CD8-positive, alpha-beta T cell (primary cell): ENCODE measurements at places on chromosomes 13 and 19.

GRCh38 chr13:103539721-103540381 is 473.6 kb upstream of the SLC10A2 start:
- DNase-seq, result no peak

DNA sequence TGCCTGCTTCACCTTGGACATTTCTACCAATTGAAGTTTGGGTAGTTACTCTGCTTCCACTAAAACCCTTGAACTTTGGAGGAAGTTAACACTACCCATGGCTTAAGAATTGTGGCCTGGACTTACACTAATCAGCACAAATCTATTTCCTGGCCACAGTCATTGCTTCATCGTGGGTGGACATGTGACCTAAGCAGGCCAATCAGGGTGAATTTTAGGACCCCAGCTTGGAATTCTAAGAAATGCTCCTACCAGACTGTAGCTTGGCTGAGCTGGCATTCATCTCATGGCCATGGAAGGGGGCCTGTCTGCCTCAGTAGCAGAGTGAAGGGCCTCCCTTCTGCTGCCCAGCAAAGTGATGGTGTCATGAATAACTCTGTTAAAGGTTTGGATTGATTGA is 58.3 kb upstream of the SLC15A1 start:
- no peak for DNase-seq

DNA sequence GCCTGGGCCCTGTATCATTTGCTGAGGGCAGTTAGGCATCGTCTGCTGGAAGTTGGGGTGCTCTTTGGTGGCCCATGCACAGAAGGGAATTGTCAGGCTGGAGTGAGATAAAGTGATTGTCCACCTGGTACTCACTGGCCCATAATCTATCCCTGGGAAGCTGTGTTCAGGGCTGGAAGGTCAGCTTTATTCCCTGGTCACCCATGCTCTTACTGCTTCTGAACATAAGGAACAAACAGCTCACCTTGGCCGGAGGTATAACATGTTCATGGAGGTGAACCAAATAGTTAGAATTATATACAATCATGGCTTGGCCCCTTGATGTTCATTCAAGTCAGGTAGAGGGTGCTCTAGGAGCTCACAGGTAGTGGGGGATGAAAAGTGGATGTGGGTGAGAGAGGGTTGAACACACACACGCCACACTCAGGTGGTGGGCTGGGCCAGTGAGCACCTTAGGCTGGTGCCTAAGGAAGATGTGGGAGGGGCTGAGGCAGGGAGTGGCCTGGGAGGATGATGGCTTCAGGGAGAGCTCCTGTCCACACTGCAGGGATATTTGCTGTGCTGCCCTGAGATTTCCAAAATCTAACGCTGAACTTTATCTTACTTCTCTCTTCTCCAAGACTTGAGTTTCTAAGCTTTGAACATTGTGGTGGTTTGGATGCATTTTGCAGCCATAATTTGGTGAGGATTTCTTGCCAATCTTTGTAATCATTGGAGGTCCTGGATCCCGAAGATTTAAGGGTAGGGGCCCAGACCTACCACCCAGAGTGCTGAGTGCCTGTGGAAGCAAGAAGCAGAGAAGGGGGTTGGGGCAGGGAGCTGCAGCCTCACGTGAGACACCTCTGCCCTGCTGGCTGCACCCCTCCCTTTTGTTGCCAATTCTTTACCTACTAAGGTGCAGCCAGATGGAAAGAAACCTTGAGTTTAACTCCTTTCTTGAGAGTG is 420.6 kb downstream of the ZNF536 start:
- DNase-seq, result no peak

- DNase-seq, result no peak
These were observed 1570.3 kb upstream of the PRR20A start for GRCh38 chr13:55570371-55570770.

DNA sequence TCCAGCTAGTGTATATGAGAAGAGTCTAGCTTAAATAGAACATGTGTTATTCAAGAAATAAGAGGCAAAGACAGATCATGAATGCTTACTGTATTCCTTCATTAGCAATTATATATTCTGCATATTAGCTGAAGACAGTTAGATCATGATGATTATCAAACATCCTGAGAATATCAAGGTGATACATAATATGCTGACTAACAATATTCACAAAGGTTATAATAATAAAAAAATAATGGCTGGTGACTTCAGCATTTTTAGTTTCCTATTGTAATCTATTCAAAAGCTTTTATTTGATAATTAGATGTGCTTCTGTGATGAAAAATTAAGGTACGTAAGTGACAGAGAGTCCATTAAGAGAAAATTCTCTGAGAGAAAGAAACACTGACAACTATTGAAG is 511.4 kb downstream of the PCDH17 start:
- DNase-seq, result no peak

- DNase-seq, result no peak
These were observed 14.3 kb downstream of the IGSF23 start for GRCh38 chr19:44627631-44628030.

- no peak for DNase-seq
These were observed 891.5 kb downstream of the EFNB2 start for GRCh38 chr13:105643966-105644365.

- no peak for DNase-seq
These were observed 20.1 kb downstream of the DEDD2 start for GRCh38 chr19:42197375-42197817.

DNA sequence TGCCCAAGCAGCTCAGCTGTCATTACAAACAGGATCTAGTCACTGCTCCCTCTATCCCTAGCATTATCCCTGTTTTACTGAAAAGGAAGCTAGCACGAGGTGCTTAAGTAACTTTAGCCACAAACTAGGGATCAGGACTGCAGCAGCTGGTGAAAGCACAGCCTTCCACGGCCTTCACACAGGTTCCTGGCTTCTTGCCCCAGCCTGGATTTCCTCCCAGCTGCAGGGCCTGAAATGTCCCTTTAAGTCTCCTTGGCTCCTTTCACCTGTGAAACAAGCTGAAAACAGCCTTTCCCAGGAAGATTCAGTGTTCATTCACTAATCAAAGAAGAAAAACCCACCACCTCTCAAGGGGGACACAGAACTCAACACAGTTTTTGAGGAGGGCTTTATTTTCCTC is 754.5 kb downstream of the DIAPH3 start:
- no peak for DNase-seq
